ENCODE measurements at places on chromosomes 4 and X.

DNA sequence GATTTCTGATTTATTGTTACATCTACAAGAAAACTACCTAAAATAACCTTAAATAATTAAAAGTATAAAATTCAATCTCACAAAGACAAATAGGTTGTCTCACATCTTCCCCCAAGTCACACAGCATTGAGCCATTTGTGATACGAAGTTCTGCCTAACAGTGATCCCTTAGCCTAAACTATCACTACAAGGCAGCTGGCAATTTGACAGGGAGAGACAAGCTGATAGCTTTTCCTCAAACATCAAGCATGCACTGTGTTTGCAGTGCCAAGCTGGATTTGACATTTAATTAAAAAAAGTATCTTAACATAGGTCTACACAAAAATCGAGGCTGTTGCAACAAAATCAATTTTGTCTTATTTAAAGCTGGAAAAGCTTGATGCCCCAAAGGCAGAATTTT lies 464.7 kb upstream of the TRAM1L1 start:
- DNase-seq, result no peak

GRCh38 chr4:119093042-119093827 lies 42.4 kb upstream of the MYOZ2 start:
- no peak for DNase-seq

- DNase-seq, result no peak
These were observed 47.5 kb upstream of the BCOR start for GRCh38 chrX:40145001-40145922.

GRCh38 chr4:58166490-58166889 lies 1056.3 kb upstream of the IGFBP7 start:
- DNase-seq, result no peak

- no peak for DNase-seq
These were observed 123.9 kb upstream of the CBR4 start for GRCh38 chr4:169133932-169134331.

DNA sequence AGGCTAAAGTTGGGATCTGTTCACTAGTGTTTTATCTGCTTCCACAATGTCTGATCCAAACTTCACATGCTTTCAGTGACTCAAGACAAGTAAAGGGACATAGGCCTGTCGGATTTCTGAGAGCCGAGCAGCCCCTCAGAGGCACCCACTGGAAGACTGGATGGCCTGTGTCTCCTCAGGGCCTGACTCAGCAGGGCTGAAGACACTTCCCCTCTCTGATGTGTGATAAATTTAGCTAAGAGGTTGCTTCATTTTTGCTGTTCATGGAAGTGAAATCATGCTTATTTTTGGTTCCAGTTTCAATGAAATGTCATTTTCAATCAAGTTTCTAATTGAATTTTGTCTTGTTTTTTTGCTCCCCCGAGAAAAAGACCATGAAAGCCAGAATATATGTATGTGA lies 93.7 kb downstream of the MXRA5 start:
- no peak for DNase-seq

- DNase-seq, result no peak
These were observed 57.1 kb upstream of the ADGRG2 start for GRCh38 chrX:19179389-19179788.

GRCh38 chrX:71191248-71191647 lies 31.8 kb upstream of the GJB1 start:
- no peak for DNase-seq

DNA sequence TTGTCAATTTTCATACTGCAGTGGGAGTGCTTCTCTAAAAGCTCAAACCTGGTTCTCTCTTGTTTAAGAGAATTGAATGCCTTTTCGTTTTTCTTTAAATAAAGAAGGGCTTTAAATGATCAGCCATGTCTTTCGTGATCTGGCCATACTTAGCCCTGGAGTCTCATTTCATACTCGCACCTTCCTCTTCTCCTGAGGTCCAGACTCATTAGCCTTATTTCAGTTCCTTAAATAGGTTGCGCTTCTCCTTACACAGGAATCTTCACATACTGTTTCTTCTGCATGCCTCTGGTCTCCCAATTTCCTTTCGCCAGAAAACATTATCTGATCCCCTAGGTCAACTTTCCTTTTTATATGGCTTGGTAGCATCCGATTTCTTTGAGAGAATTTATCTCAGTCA lies 565.6 kb upstream of the TENM3 start:
- no peak for DNase-seq

DNA sequence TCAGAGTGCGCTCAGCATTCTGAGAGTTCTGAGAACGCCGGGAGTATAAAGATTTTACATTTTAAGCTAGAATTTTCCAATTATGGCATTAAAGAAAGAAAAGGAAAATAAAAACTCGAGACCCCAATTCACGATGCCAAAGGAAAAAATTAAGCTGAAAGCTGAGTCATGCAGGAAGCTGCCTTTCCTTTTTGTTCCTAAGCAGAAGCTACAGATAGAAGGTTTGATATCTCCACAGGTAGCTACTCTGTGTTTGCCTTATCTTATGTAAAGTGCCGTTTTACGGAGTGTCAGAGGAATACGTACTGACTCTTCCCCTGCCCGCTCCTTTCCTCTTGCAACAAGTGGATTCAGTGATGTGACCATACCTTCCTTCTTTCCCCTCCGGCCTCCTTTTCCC lies 10.8 kb upstream of the SORBS2 start:
- DNase-seq, result no peak

DNA sequence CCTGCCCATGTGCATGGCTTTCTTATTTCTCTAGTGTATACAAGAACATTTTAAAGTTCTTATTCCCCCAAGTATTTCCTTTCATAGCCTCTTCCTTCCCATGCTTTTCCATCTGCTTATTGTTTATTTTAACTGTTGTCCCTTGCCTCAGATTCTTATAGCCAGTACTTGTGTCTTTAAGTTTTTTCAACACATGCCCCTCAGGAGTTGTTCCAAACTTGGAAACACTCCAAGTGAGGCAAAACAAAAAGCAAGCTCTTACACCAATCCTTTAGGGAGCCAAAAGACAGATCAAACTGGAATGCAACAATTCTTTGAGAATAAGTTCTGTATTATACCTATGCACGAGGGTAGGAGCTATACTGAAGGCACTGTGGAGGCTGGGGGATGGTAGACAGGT lies 222.0 kb upstream of the STK26 start:
- DNase-seq, result no peak

GRCh38 chr4:139017861-139018260 lies 2.3 kb downstream of the NOCT start:
- no peak for DNase-seq

DNA sequence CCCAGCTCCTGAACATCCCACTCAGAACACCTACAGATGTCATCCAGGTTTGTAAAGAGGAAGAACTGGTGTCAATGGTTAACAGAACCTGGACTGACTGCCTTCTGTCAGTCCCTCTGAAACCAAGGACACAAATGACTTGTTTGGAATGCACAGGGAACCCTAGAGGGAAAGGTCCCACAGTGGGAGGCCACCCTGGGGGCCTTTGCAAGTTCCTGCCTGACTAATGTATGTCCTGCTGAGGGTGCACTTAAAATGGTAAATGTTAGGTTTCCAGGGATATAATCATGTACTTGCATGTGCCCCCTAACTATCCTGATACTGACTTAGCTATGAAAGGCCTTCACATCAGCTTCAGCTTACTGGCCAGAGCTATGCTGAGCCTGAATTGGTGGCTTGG lies 15.0 kb upstream of the XAGE2 start:
- DNase-seq, result no peak

GRCh38 chr4:183588169-183588675 lies 70.8 kb downstream of the RWDD4 start:
- no peak for DNase-seq

DNA sequence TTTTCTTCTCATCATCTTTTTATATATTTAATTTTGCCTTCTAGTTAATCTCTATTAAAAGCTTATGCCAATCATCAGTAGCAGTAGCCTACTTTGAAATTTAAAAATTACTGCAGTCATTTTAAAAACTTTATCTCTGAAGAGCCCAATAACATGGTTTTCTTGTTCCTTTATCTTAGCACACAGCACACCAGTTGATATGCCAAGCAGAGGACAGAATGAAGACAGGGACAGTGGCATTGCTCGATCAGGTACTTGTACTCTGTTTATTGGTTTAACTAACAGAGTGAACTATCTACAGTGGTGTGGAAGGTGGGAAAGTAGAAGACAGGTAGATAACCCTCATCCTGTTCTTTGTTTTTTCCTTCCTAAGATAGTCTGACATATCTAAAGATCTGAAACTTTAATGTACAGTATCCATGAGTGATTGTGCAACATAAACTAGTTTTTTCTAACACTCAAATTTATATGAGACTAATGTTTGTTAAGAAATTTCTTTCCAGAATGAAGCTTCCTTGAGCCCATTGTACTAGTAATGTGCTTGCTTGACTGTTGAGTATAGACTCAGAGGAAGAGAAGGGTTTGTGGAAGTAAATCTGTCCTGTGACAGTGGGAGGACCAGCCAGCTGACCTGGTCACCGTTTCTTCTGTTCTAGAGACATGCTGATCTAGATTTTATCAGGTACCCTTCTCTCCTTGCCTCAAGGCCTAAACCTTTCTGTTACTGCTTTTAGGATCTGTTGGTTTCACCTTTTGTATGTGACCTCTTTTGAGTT lies 66.6 kb downstream of the FNIP2 start:
- no peak for DNase-seq

- no peak for DNase-seq
These were observed 20.4 kb downstream of the REPS2 start for GRCh38 chrX:16966752-16967448.

- no peak for DNase-seq
These were observed 125.3 kb downstream of the COL4A6 start for GRCh38 chrX:108312957-108313356.

DNA sequence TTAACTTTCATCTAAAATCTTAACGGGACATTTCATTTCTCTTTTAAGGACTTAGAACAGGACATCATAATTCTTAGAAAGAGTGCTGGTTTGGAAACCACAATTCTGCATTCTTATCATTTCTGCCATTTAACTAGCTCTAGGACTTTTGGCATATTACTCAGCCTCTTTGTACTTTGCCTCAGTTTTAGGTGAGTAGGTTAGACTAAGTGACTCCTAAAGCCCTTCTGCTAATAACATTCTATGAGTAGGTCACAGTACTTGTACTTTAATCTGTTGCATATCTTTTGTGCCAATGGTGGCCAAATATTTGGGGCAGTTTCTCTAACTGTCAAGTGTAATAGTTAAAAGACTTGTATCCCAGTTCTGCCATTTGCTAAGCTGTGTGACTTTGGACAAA lies 115.4 kb upstream of the NUDT6 start:
- DNase-seq, result no peak

DNA sequence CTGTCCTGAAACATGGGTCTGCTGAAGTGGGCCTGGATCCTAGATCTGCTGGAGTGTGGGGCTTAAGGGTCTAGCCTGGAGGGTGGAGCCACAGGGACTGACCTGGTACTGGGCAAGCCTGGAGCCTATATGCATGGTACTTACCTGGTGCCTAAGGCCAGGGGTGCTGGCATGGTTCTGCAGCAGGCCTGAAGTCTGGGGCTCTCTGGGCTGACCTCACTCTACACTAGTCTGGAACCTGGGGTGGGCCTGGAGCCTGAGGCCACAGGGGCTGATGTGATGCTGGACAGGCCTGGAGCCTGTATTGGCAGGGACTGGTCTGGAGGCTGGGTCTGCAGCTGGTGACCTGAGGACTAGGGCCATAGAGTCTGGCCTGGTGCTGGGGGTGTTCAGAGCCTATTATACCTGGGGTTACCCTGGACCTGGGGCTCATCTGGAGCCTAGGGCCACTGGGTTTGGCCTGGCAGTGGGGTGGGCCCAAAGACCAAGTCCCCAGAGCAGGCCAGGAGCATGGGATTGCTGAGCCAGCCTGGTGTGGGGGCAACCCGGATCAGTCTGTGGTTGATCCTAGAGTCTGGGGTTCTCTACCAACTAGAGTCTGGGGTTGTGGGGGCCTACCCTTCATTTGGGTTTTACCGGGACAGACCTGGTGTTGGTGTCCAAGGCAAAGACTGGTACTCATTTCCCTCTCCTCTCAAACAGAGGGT lies 179.6 kb downstream of the SLC4A4 start:
- DNase-seq, result no peak

GRCh38 chrX:112148397-112148796 lies 65.8 kb upstream of the TRPC5 start:
- no peak for DNase-seq

- no peak for DNase-seq
These were observed 31.8 kb downstream of the PLAC8 start for GRCh38 chr4:83082777-83083176.

DNA sequence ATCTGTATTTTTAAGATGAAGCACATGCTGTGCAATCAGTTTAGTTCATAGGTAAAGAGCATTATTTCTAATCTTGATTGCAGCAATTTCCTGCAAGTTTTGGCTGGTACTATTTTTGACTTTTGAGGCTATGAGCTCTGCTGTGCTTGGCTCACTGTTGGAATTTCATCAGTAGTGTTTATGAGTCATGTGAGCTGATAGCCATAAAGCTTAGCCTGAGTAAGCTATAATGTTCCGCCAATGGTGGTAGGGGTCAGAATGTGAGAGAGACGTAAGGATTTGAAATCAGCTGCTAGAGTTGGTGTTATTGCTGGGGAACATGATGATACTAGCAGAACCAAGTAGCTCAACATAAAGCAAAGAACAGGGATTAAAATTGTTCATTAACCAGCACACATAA lies 590.9 kb upstream of the GNPDA2 start:
- no peak for DNase-seq

- no peak for DNase-seq
These were observed 189.8 kb downstream of the PPP3CA start for GRCh38 chr4:101157415-101158133.

- DNase-seq, result no peak
These were observed 15.6 kb downstream of the SLC10A6 start for GRCh38 chr4:86833615-86834014.

GRCh38 chrX:49064735-49065134 lies 5.9 kb downstream of the CCDC120 start:
- no peak for DNase-seq

DNA sequence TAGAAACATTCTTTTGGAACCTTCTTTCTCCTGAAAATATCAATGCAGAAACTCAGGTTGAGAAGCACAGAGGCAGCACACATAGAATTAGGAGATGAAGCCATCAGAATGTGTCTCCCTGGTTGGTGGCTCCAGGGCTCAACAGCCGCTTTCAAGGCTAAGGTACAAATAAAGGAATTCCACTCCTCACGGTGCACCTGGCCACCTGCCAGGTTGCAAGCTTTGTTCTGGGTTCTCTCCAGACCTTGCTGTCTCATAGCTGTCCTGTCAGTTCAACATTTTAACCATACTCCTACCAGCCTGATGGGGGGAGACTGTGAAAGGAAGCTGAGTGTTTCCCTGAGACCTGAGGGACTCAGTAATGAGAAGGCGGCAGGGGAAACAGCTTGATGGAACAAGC lies 96.3 kb upstream of the HPF1 start:
- no peak for DNase-seq

DNA sequence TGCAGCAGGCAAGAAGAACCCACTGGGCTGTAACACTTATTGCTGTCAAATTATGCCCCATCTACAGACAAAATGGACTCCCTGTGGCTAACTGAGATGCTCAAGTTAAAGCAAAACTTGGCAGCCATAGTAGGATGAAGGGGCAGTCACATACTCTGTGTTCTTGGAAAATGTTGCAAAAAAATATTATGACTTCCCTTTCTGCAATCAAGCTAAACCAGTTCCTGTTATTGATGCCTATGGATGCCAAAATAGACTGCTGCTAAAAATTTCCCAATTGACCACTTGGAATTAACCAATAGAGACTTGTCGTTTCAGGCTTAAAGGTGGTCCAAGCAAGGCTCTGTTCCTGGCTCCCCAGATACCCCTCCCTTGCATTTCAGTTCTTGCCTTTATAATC lies 49.5 kb downstream of the IQCM start:
- no peak for DNase-seq
